ENCODE measurements at places on chromosomes 12 and 14. TPM values are rescaled to one million over a fixed set of nuclear protein-coding genes. Genes with fewer than 3 reads are reported as not detected.

Gene VDR
- total RNA-seq, result 71.8 TPM

- peak; percentile 92 for DNase-seq
Measured at GRCh38 chr12:46430340-46430948, 57.9 kb upstream of the SLC38A2 start.

Gene LGMN
- total RNA-seq, result 30.2 TPM

Gene DAO
- total RNA-seq, result not detected

DNA sequence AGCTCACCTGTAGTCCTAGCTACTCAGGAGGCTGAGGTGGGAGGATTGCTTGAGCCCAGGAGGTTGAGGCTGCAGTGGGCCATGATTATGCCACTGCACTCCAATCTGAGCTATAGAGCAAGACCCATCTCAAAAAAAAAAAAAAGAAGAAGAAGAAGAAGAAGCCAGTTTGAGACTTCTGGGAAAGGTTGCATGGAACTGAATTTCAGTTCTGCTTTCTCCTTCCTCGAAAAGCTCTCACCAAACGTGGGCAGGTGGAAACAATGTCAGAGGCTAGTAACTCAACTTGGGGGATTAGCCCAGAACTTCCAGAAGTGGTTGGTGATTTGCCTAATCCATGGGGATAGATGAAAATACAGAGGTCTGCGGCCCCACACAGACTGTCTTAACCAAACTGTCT, 18.7 kb downstream of the FLVCR2 start:
- DNase-seq, result no peak

Gene IL26
- total RNA-seq, result not detected

Gene DDHD1
- 27.3 TPM for total RNA-seq

DNA sequence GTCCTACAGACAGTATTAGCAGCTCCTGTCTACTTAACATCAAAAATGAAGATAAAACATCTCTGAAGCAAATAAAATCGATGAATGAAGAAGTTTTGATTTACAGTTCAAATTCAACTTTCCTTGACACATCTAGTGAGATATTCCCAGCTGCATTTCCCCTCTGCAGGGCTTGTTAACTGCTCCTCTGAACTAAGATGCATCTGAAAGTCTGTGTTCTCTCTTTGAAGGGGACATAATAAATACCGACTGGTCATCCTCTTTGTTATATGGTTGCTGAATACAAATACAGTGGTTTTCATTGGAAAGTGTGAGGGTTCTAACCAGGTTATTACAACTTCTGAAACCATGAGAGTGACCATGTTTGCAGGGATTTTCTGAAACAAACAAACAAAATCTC, 266.4 kb upstream of the SLC16A7 start:
- DNase-seq, result no peak

DNA sequence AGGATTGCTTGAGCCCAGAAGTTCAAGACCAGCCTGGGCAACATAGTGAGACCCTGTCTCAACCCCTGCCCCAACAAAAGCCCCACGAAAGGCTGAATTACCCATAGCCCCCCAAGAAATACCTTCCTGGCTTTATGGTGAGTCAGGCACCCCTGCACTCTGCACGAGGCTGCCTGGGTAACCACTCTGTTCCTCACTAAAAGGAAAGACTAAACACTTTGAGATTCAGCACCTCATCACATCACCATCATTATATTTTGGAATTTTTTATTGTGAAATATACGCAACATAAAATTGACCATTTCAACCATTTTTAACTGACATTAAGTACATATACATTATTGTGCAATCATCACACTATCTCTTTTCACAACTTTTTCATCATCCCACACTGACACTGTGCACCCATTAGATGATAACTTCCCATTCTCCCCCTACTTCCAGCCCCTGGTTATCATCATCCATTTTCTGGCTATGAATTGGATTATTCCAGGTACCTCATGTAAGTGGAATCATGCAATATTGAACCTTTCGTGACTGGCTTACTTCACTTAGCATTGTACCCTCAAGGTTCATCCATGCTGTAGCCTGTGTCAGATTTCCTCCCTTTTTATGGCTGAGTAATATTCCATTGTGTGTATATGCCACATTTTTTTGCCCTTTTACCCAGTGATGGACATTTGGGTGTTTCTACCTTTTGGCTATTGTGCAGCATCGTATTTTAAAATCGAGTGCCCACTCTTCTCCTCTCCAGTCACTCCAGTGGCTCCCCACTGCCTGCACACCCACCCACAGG, 51.5 kb downstream of the TSPAN9 start:
- no peak for DNase-seq

DNA sequence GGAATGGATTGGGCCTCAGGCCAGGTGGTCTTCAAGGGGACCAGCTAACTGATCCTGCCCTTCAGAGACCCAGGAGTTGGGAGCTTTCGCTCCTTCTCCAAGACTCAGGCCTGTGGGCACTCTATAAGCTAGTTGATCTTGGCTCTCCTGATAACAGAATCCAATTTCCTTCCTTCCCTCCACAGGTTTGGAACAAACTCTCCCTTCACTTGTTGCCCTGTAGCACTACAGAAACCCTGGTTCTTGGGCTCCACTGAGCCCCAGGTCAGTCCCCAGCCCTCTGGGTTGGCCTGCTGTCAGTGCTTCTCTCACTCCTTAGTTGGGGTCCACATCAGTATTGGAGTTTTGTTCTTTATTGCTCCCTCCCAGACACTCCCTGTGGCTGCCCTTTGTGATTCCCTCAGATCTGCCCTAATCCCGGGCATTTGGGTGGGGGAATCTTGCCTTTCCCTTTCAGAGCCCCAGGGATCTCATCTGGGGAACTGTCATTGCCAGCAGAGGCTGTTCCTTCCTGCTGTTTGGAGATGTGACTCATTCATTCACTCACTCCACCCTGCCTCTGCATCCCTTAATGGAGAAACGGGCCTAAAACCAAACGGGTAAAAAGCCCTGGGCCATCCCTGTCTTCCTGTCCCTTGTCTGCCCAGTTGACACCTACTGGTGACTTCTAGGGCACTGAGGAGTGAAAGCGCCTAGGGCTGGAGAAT, 4.4 kb upstream of the GPD1 start:
- DNase-seq, result peak; percentile 41

- no peak for DNase-seq
Measured at GRCh38 chr14:36931791-36932190, 240.6 kb downstream of the SLC25A21 start.

- peak; percentile 53 for DNase-seq
Measured at GRCh38 chr14:58752771-58753201, 115.0 kb downstream of the DACT1 start.

DNA sequence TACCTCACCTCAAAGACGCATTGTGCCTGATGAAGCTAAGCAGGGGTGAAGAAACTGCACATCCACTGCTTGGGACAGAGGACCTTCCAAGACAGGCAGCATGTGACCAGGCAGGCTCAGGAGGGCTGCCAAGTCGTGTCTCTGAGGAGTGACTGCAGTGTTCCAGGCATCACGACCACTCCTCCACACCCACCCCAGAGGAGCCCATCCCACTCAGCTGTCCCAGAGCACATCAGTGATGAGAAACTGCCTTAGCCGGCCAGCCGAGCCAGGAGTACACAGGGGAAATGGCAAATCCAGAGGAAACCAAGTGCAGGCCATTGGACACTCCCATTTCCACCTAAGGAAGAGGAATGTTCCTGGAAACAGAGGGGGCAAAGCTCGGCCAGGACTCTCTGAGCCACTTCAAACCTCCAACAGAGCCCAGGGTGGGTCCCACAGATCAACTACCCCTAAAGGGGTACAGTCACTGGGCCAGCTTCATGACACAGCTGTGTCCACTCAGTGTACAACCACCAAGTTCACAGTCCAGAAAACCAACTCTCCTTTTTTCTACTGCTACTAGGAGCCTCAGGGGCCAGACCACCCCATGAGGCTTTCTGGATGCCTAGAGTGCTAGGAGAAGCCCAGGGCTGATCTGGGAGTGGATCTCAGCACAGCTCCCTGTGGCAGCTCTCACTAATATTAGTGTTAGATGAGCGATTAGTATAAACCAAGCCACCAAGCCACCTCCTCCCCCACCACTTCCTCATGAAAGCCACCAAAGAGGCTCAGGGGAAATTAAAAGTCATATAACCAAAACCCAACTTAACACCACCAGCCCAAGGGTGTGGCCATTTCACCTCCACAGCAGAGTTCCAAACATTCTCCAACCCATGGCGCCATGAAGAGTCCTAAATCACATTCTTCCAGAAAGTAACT, 15.4 kb downstream of the PXN start:
- DNase-seq, result no peak

DNA sequence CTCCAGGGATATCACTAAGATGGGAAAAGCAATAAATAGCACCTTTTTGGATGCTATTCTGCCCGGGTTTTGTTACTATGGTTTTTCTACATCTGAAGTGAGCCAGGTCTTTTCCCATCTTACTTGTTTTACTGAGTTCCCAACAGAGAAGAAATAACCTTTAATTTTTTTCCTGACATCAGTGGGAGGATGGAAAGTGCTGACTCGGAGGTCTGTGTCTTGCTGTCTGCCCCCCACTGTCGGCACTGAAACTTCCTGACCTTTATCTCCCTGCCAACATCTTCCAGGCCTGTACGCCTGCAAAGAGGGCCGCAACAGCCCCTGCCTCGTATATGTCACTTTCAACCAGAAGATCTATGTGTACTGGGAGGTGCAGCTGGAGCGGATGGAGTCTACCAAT, 11.0 kb downstream of the ITFG2 start:
- no peak for DNase-seq

DNA sequence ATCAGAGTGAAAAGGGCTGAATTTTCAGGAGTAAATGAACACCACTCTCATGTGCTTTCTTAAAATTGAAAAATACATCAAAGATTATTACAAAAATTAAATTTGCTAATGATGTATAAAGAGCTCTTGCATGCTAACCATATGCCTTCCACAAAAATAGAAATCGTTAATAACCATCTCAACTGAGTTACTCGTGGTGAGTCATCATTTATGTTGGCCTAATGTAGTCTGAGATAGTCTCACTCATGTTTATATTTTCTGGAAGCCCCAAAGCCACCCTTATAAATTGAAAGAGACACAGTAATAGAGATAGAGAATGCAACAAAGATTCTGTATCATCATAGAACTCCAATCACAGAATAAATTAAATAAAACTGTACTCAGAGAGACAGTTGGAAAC, 131.2 kb downstream of the KCNH5 start:
- peak; percentile 36 for DNase-seq

GRCh38 chr12:11958221-11959091, 112.3 kb upstream of the BCL2L14 start:
- DNase-seq, result peak; percentile 96

Gene MYF5
- total RNA-seq, result not detected

DNA sequence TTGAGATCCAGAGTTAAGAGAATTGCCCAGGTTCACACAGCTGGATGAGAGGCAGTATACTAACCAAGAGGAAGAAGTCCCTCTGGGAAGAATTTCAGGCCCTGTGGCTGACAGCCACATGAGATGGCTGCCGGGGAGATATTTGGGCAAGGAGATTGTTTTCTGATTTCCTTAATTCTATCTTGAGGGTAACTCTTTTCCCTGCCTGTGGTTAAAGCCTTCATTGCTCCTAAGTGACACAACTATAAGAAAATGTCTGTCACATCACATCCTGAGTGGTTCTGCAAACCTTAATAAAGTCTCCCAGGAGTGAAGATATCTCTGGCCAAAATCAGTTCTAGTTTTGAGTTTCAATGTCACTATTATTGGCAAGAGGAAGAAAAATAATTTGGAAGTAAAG, 9.6 kb downstream of the ARHGDIB start:
- no peak for DNase-seq

Gene TAS2R20
- total RNA-seq, result 5.7 TPM

- DNase-seq, result peak; percentile 23
Measured at GRCh38 chr14:64800000-64800399, 79.7 kb downstream of the SPTB start.

DNA sequence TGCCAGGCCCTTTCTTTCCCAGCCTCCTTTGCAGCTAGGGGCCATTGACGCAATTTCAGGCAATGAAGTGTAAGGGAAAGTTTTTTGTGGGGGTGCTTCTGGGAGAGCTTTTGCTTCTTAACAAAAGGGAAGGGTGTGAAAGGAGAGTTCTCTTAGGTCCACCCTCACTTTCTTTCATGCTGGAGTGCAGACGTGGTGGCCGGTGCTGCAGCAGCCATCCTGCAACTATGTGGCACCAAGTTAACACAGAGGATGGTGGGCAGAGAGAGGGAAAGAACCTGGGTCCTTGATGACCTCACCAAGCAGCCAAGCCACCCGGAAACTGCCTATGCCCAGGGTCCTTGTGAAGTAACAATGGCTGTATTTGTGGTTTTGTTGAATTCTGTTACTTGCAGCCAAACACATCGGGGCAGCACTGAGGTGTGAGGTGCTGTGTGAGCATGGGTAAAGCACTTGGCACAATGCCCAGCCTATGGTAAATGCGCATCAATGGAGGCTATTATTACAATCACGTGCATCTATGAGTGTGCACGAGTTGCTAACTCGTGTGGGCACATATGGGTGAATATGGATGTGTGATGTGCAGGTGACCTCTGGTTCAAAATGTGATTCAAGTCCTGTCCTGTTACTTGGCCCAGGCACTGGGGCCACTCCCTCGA, 122.6 kb downstream of the CALM1 start:
- DNase-seq, result no peak

Gene DDX23
- total RNA-seq, result 28.2 TPM
